ENCODE measurements at places on chromosomes 12 and 14.

GRCh38 chr14:102629808-102630350 lies 37.4 kb downstream of the RCOR1 start:
- no peak for DNase-seq

- DNase-seq, result no peak
These were observed 862 bp downstream of the PIP4K2C start for GRCh38 chr12:57591782-57592325.

DNA sequence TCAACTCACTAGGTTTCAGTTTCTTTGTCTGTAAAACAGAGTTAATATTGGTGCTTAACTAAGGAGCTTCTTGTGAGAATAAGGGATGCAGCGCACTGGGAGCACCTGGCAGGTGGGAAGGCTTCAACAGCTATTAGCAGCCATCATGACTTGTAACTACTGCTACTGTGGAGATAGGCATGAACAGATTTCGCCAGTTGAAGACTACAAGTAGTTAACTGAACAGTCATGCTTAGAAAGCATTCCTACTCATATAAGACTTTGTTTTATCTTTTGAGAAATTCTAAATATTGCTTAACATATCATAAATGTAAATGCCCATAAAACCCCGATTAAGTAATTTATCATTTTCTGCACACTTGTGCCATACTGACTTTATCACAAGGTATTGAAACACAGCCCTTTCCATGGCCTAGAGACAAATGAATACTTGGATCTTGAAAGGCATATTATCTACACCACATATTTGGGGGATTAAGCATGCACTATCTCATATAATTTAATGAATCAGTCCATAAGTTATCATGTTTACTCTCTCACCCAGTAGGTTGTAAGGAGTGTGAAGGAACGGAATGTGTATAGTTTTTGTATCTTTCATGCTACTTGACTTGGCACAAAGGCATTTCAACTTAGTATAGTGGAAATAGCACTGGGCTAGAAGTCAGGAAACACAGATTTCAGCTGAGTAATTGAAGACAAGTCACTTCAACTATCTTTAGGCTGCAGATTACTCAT lies 16.1 kb downstream of the NTN4 start:
- DNase-seq, result peak; percentile 75

DNA sequence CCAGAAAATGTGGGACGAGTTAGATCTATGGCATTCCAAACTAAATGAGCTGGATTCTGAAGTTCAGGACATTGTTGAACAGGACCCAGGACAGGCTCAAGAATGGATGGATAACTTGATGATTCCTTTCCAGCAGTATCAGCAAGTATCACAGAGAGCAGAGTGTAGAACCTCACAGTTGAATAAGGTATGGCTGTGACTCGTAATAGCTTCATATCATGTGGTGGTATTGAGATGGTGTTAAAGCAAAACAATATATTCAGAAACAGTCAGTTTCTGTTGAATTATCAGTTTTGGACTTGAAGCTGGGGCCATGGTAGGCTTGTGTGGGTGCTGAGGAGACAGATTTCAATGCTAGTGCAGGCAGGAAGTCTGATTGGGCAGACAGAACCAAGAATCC lies 213.7 kb downstream of the ESR2 start:
- DNase-seq, result no peak

- DNase-seq, result no peak
These were observed 99.6 kb downstream of the ARF6 start for GRCh38 chr14:49992448-49992847.

- no peak for DNase-seq
These were observed 197.6 kb downstream of the SLC38A4 start for GRCh38 chr12:46628176-46628575.

- DNase-seq, result no peak
These were observed 6.5 kb downstream of the KMT2D start for GRCh38 chr12:49054096-49054495.

GRCh38 chr14:85752175-85752574 lies 222.2 kb downstream of the FLRT2 start:
- DNase-seq, result no peak

- no peak for DNase-seq
These were observed 43.1 kb upstream of the STRAP start for GRCh38 chr12:15839041-15839440.

DNA sequence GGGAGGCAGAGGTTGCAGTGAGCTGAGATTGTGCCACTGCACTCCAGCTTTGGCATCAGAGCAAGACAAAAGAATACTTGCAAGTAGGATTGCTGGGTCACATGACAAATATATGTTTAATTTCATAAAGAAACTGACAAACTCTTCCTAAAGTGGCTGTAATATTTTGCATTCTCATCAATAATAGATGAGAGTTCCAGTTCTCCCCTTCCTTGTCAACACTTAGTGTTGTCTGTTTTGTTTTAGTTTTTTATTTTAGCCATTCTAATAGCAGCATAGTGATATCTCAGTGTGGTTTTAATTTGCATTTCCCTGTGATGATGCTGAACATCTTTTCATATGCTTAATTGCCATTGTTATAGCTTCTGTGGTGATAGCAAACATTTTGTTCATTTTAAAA lies 31.2 kb downstream of the SLC39A9 start:
- DNase-seq, result no peak

DNA sequence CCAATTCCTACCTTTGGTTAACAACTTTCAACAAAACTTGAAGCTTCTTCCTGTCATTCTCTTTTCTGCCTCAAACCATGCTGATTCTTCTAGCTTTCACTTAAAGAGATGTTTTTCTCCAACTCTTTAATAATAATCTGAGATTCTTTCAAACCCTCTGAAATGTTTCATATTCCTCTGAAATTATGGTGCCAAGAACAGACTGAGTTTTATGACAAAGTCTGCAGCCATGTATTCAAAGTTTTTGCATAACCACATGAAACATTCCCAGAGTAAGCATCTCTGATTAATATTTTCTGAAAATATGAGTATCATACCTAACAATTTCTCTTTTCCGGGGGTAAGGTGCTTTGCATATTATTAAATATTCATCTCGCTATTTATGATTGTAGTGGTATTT lies 59.1 kb upstream of the DCN start:
- no peak for DNase-seq

DNA sequence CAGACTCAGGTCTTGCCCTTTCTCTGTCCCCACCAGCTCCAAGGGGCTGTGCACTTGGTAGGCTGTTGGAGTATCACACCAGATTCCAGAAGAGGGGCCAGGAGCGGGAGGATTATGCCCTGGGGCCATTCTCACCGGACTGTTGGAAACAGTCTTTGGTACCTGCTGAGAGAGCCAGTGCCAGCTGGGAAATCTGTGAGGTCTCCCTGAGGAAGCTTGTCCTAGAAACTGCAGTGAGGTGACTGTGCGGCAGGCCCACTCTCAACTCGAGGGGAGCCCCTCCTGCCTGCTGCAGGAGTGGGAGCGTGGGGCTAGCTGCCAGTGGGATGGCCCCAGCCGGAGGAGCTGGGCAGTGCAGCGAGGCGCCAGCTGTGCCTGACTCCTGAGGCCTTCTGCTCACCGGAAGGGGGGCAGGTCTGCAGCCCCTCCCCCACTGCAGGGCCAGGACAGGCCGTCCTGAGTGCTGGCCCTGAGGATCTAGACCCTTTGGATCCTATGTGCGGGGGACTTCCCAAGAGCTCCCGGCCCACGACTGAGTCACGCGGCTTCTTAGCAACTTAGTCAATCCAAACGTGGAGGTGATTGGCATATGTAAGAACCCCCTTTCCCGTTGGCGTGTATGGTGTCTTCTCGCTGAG lies 295.2 kb downstream of the CACNA1C start:
- DNase-seq, result no peak

- DNase-seq, result no peak
These were observed 5.6 kb downstream of the SH2B3 start for GRCh38 chr12:111411185-111411764.

DNA sequence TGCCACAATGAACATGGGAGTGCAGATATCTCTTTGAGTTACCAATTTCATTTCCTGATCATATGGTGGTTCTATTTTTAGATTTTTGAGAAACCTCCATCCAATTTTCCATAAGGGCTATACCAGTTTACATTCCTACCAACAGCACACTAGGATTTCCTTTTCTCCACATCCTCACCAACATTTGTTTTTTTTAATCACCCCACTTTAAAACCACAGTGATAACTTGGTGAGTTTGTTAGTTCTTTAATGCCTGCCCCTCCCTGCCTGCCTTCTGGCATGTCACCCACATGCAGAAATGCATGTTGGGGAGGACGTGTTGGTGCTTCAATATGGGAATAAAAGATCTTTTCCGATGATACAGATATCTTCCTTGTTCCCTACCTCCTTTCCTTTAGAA lies 167.9 kb downstream of the CAND1 start:
- DNase-seq, result no peak

- DNase-seq, result no peak
These were observed 31.2 kb upstream of the FOS start for GRCh38 chr14:75247286-75247922.

- DNase-seq, result no peak
These were observed 69.9 kb downstream of the MYRFL start for GRCh38 chr12:69894800-69895383.

DNA sequence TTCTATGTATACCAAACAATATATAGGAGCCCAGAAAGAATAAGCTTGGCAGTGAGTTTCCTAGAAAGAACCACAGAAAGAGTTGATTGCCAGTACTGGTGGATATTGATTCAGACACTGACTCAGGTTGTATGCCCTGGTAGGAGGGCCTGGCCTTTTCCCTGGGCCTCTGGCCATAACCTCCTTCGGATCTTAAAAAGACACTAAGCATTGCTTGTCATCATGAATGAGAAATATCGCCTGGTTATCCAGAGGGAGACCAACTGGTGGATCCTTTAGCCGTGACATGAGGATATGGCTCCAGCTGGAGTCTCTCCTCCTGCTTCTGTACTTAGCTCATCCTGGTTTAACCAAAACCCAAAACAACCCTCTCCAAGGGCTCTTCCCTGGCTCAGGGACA lies 231.5 kb downstream of the MSRB3 start:
- no peak for DNase-seq

GRCh38 chr14:22271838-22272799 lies 316.9 kb downstream of the DAD1 start:
- DNase-seq, result no peak
